Right cardiac atrium (tissue), 5 donors: ENCODE measurements at places on chromosomes 6 and 20. TPM values are rescaled to one million over a fixed set of nuclear protein-coding genes. Genes with fewer than 3 reads are reported as not detected.

ATAT1 gene
- polyA plus RNA-seq: 2.8 TPM

EYA4 gene
- 4.3 TPM for polyA plus RNA-seq

OSTM1 gene
- 27.0 TPM for polyA plus RNA-seq

ATG5 gene
- polyA plus RNA-seq: 11.2 TPM

CNKSR3 gene
- 7.9 TPM for polyA plus RNA-seq

PRND gene
- not detected for polyA plus RNA-seq

TSBP1 gene
- polyA plus RNA-seq: not detected

TCF21 gene
- polyA plus RNA-seq: 7.9 TPM

CAGE1 gene
- polyA plus RNA-seq: not detected

VWA7 gene
- 3.2 TPM for polyA plus RNA-seq

DEFB132 gene
- not detected for polyA plus RNA-seq

AVP gene
- not detected for polyA plus RNA-seq
